ENCODE measurements at places on chromosomes 2 and 18.
A peak's percentile ranks its signal among the peaks of the same experiment; 100 is the strongest.

DNA sequence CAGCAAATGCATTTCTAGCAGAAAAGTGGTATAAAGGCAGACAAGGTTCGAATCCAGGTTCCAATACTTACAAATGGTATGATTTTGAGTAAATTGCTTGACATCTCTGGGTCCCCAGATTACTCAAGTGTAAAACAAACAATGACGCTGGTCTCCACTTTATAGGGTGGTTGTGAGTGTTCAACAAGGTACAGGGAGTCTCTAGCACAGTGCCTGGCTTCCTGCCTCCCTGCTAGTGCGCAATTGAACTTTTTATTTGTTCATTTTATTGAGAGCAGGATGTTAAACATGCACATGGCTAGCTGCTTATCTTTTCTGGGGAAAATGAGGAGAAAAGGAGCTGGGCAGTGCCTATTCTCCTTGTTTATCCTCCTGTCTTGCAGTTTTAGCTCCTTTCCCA, 74.9 kb upstream of the MYL1 start:
- peaks cover 5% of the 10 kb centered on the region for H3K4me1 ChIP-seq
- no peak overlapping the region for H3K4me3 ChIP-seq
- H3K36me3 ChIP-seq: no peaks in the 10 kb centered on the region
- no peak overlapping the region for H3K27ac ChIP-seq
- no peaks in the 10 kb centered on the region for H3K27me3 ChIP-seq

GRCh38 chr2:226018641-226019040, 619.1 kb downstream of the NYAP2 start:
- DNase-seq: no peak
- no peaks in the 10 kb centered on the region for H3K4me1 ChIP-seq
- no peaks in the 10 kb centered on the region for H3K36me3 ChIP-seq
- no peak overlapping the region for H3K4me3 ChIP-seq
- no peak overlapping the region for H3K27ac ChIP-seq

DNA sequence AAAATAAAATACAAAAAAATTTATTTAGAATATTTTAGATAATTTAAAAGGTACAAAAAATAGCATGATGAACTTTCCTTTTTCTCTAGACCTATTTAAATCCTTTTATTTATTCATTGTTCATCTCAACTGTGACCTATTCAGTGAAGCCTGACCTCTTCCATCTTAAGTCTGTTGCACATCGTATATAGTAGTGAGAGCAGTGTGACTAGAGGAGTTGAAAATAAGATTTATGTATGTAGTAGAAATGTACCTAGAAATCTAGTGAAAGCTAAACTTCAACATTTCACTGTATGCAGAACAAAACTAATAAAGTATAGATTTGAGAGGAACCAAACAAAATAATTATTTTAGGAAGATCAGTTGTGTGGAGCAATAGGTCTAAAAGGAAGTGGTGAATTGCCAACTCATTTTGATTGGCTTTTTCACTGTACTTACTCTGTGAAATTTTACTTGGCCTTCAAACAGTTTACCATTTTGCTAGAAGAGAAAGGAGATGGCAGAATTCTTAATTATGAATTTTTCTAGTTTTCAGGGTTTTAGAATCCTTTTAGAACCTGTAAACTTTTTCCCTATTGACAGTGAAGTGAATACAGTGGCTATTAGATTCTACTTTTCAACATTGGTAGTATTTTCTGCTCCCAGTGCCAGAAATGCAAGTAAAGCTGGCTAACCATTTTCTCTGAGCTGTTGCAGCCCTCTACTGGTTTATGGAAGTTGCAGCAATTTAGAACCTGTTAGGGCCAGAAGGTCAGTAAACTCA, 11.0 kb downstream of the ANKRD12 start:
- H3K27me3 ChIP-seq: no peaks in the 10 kb centered on the region
- peaks cover 6% of the 10 kb centered on the region for H3K4me1 ChIP-seq
- H3K36me3 ChIP-seq: no peaks in the 10 kb centered on the region
- H3K4me3 ChIP-seq: no peak overlapping the region
- H3K27ac ChIP-seq: peak overlapping the region; percentile 41

- H3K36me3 ChIP-seq: no peaks in the 10 kb centered on the region
- no peak for DNase-seq
- no peak overlapping the region for H3K4me3 ChIP-seq
- no peak overlapping the region for H3K27ac ChIP-seq
- H3K27me3 ChIP-seq: no peaks in the 10 kb centered on the region
- H3K4me1 ChIP-seq: no peaks in the 10 kb centered on the region
Measured at GRCh38 chr2:229952256-229952835, 30.0 kb downstream of the FBXO36 start.

DNA sequence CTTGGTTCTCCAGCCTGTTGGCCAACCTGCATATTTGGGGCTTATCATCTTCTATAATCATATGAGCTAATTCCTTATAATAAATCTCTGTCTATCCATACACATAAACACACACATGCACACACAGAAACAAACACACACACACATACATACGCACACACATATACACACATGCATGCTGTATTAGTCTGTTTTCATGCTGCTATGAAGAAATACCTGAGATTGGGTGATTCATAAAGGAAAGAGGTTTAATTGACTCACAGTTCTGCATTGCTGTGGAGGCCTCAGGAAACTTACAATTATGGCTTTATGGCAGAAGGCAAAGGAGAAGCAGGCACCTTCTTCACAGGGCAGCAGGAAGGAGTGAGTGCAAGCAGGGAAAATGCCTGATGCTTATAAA, 707.4 kb upstream of the CDH2 start:
- no peak overlapping the region for H3K4me3 ChIP-seq
- no peak overlapping the region for H3K27ac ChIP-seq
- H3K36me3 ChIP-seq: no peaks in the 10 kb centered on the region
- no peaks in the 10 kb centered on the region for H3K4me1 ChIP-seq
- no peak for DNase-seq
- H3K27me3 ChIP-seq: no peaks in the 10 kb centered on the region

DNA sequence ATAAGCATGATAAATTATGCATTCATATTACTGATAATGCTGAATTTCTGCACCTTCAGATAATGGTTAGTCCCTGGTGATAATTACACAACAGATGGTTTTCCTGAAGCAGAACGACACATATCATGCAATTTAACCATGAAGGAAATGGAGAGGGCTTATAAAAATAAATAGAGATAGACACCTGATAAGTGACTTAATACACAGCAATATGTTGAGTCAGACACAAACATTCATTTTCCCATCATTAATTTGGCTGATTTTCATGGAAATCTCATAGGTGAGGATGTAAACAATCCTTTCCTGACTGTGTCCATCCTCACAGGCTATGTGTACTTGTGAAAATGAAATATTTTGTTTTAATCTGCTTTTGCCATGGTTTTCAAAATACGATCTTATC, 36.9 kb upstream of the DSEL start:
- DNase-seq: no peak
- no peaks in the 10 kb centered on the region for H3K4me1 ChIP-seq
- H3K27me3 ChIP-seq: no peaks in the 10 kb centered on the region
- H3K36me3 ChIP-seq: no peaks in the 10 kb centered on the region
- no peak overlapping the region for H3K4me3 ChIP-seq
- no peak overlapping the region for H3K27ac ChIP-seq

GRCh38 chr18:26649193-26649543, 100.8 kb upstream of the KCTD1 start:
- H3K4me1 ChIP-seq: peaks cover 15% of the 10 kb centered on the region
- H3K36me3 ChIP-seq: no peaks in the 10 kb centered on the region
- peaks cover 4% of the 10 kb centered on the region for H3K27me3 ChIP-seq
- no peak overlapping the region for H3K27ac ChIP-seq
- no peak overlapping the region for H3K4me3 ChIP-seq

DNA sequence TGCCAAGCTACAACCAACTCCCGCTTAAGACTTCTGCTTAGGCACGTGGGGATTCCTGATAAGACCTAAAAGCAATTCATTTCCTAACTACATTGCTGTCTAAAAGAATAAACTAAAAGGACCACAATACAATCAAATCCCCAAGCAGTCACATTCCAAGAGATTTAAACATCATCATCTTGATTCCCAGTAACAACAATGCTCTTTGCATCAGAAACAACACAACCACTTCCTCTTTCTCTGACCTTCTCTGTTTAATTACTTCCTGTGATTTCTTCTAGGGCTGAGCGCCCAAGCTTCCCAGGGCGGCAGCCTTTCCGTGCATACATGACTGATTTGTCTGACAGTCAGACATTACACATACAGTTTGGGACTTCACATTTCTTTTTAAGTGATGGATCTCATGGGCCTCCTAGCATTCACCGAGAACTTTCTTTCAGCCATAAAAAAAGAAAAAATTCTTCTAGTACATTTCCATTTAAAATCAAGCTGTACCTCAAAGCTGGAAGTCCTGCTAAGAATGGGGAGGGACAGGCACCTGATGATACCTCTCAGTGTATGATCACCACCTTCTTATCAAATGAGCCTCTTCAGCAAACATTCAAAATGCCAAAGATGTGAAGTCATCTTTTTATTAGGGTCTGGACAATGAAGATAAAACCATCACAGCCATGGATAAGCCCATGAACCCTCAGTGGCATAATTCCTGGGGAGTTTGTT, 11.5 kb downstream of the SPRED2 start:
- DNase-seq: no peak
- no peaks in the 10 kb centered on the region for H3K36me3 ChIP-seq

DNA sequence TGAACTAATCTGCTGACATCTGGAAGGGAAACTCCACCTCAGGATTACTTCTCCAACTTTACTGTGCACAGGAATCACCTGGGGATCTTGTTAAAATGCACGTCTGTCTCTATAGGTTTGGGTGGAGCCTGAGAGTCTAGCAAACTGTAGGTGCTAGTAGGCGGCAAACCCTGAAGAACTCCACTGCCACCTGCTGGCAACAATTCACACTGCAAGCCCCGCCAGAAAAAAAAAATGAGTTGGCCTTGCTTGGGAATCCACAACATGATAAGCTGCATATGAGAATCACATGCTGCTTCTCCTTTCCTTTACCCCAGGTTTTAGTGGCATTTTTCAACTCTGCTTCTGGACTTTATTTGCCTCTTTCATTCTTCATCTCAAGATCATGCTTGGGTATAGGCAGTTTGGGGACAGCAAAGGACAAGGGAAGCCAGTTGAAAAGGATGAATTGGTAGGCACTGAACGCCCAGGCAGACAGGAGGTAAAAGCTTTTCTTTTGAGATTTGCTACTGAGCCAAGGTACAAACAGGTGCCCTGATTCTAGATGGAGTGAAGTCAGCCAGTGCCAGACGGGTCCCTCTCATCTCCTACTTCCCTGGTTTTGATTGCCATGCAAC, 88.8 kb downstream of the VIT start:
- H3K27ac ChIP-seq: no peak overlapping the region
- H3K27me3 ChIP-seq: peaks cover 10% of the 10 kb centered on the region
- no peak overlapping the region for H3K4me3 ChIP-seq
- peaks cover 13% of the 10 kb centered on the region for H3K4me1 ChIP-seq
